ENCODE measurements at places on chromosomes 6 and 20. TPM values are rescaled to one million over a fixed set of nuclear protein-coding genes. Genes with fewer than 3 reads are reported as not detected.

RSPH9 gene
- 0.73 TPM for total RNA-seq

HCRTR2 gene
- not detected for total RNA-seq

BPI gene
- total RNA-seq = not detected

PACRG gene
- total RNA-seq = 0.37 TPM

EMILIN3 gene
- total RNA-seq = not detected

TMEM14A gene
- total RNA-seq = 24.3 TPM

Data from subcutaneous preadipocyte (primary cell).